Stimulated activated CD8-positive, alpha-beta memory T cell treated with anti-CD3 and anti-CD28 coated beads, Interleukin-7, amount 100 ng/mL, for 24 hours (primary cell): ENCODE measurements at places on chromosomes 3 and 15.

DNA sequence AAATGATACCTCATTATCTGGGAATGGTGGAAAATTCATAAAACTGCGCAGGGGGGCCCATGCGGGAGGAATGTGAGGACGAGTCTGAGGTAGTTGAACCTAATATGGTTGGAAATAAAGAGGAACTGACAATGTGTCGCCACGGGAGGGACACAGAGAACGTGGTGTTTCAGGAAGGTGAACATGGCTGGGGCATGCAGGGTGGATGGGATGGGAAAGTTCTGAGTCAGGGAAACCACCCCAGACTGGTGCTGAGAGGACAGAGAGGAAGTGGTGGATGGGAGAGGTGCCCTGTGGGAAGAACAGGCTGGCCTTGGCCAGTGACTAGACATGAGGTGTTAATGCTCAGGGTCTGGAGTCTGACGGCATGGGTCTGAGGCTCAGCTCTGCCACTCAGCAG lies 137.1 kb upstream of the WNT5A start:
- DNase-seq, result no peak

DNA sequence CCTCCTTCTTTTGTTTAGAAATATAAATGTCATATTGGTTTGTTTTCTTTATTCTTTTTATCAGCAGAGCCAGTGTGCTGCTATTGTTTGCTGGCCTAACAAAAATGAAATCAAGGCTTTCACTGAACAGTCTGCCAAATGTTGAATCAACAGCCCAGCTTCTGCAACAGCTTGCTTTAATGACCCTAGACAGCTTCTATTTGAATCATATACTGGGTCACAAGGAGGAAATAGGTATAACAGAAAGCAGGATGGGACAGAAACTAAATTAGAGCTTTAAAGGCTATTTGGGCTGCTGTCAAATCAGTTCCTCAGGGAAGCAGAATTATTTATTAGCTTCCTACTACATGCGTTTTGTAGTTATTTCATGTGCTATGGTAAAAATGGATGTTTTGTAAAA lies 12.1 kb upstream of the DNAJC13 start:
- no peak for DNase-seq

GRCh38 chr3:40465456-40465855 lies 8.3 kb downstream of the RPL14 start:
- DNase-seq, result no peak

DNA sequence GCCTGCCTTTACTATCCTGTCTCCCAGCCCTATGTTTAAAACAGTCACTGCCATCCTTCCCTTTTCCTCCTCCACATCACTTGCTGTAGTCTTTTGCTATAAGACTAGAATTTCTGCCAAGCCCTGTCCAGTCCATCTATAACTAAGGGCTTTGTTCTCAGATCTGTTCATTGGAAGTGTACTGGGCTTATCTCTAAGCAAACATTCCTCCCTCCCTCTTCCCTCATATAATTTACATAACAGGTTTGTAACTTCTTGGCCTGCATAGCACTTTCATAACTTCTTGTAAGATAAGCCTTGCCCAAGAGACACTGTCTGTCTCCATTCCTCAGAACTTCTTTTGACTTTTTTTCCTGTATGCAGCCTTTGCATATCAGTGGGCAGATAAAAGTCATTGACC lies 16.7 kb downstream of the TPRG1 start:
- no peak for DNase-seq

DNA sequence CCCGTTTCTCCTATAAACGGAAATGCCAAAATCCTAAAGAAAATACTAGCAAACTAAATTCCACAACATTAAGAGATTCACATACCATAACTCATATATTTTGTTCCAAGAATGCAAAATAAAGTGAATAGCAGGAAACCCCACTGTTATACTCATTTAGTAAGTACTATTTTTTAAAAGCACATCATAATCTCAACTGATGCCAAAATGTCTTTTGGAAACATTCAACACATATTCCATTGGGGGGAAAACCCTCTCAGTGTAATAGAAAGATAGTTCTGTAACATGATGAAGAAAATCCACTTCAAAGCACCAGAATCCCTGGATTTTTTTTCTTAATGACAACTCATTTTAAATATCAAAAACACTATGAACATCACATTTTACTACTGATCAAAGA lies 93.0 kb upstream of the EIF1B start:
- no peak for DNase-seq

DNA sequence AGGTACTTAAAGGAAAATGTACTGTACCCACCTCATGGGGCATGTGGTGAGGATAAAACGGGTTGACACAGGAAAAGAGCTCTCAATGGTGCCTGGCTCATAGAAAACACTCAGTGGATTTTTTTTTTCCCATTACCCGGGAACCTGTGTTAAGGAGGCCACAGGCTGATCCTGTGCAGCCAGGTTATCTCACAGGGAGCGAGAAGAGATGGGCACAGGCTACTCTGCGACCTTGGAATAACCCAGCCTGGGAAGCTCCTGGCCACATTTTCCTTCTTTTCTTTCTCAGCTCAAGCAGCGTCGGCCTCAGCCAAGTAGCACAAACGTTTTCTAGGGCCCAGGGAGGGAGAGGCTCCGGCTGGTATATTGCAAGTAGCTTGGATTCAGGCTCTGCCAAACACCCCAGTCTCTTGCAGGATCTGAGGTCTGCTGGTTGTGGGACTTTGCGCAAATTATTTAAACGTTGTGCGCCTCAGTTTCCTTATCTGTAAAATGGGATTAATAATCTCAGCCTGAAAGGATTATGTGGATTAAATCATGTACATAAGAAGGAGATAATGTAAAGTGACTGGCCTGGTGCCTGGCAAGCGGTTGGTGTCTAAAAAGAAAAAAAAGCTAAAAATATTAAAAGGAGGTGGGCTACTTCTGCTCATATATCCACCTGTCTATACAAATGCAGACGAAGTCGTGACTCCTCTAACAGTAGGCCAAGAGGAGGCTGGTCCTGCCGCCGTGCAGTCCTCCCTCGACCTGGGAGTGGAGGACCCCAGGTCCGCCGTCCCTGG lies 2.2 kb downstream of the FURIN start:
- DNase-seq, result no peak

DNA sequence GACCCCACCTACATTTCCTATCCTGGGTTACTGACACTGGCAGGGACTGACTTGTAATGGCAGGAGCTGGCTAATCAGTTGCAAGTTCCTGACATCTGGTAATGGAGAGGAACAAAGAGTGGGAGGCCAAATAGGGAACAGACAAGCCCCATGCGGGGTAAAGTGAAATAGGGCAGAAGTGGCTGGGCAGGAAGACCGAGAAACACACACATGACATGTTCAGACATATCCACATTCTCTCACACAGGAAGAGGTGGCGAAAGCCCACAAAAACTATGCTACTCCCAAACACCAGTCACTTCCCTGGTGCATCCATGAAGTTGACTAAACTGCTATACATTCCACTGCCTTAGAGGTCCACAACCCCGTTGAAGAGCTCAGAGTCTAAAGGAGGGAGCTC lies 394.1 kb upstream of the TBL1XR1 start:
- DNase-seq, result no peak

- no peak for DNase-seq
These were observed 121.4 kb downstream of the RFTN1 start for GRCh38 chr3:16392065-16392464.

DNA sequence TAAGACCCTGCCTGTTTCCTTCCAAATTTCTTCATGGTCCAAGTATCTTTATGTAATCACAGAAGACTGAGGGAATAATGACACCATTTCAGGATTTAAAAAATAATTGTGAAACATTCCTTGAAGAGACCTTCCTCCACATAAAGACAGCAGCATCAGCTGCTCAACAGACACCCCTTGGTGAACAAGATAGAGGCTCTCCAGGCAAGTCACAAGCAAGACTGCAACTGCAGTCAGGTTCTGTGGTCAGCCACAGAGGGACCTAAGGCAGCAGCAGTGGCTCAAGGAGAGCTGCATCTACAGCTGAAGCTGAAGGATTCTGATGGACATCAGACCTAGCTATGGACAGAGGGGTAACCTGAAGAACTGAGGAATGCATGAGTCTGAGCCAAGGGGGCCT lies 97.2 kb upstream of the C3orf80 start:
- no peak for DNase-seq

- DNase-seq, result no peak
These were observed 34.9 kb downstream of the APH1B start for GRCh38 chr15:63312286-63312685.

GRCh38 chr15:73683777-73684580 lies at the start of gene CD276:
Gene CD276, plus strand, starts transcription at chr15:73684383. Its CDS starts 15,257 bp downstream, at chr15:73699640.
- DNase-seq, result no peak

- DNase-seq, result no peak
These were observed 678.1 kb upstream of the CCDC54 start for GRCh38 chr3:106699122-106699521.

GRCh38 chr3:50300681-50301254 lies 1.6 kb upstream of the HYAL3 start:
- no peak for DNase-seq

- DNase-seq, result no peak
These were observed 123.9 kb upstream of the SLC6A11 start for GRCh38 chr3:10692039-10692622.

DNA sequence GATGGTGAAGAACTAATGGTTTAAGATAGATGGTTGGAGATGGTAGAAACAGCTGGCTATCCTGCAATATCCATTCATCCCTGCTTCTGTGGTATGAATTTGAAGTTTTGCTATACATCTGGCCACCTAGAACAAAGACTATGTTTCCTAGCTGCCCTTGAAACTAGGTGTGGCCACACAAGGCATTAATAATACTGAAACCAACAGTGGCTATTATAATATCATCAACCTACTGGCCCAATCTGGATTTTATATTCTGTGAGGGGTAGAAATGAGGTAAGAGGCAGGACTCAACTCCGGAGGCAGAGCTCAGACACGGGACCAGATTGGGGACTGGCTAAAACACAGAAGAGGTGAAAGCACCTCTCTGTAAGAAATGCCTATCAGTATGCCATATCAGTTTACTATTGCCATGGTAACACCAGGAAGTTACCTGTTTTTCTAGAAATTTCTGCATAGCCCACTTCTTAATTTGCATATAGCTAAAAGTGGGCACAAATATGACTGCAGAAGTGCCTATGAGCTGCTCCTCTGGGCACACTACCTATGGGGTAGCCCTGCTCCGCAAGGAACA lies 8.4 kb downstream of the IFT80 start:
- no peak for DNase-seq

GRCh38 chr15:60090747-60091146 lies 86.6 kb downstream of the FOXB1 start:
- no peak for DNase-seq

DNA sequence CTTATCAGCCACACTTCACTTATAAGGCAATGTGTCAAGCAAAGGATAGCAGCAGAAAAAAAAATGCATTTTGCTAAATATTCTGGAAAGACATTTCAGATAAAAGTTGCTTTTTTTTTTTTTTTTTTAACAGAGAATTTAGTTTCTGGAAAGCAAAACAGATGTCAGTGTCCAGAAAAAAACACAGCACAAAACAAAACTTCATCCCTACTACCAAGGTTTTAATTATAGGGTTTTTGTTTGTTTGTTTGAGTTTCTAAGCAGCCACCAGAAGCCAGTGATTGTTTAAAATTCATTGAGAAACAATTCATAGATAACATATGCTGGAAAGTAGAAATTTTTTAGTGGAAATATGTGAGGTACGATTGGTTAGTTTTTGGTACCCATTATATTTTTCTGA lies 1202.7 kb downstream of the OTOL1 start:
- no peak for DNase-seq

DNA sequence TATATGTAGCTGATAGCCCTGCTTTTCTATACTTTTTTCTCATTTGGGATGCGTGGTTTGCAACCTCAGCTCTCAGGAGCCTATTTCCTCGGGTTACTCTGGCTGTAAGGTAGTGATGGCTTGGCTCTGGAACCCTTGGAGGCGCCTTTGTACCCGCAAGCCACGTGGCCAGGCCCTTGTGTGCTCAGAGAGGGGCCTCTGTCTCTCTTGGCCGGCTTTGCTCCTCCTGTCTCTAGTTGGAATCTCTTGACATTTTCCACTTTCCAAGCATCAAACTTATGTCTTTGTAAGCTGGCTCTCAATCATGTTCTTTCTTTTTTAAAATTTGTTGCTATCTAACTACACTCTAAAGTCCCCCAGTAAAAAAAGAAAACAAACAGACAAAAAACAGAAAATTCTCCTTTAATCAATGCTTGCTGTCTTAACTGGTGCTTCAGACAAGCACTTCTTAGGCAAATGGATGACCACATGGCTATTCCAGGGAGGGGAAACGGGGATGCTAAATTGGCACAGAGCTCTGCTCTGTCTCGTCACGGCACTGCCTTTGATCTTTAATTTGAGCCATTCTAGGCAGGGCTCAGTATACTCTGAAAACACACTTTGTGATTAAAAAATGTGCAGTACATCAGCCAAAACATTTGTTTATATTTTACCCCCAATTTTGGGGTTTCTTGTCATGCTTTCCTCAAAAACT lies 180.4 kb upstream of the NR2E3 start:
- DNase-seq, result no peak

DNA sequence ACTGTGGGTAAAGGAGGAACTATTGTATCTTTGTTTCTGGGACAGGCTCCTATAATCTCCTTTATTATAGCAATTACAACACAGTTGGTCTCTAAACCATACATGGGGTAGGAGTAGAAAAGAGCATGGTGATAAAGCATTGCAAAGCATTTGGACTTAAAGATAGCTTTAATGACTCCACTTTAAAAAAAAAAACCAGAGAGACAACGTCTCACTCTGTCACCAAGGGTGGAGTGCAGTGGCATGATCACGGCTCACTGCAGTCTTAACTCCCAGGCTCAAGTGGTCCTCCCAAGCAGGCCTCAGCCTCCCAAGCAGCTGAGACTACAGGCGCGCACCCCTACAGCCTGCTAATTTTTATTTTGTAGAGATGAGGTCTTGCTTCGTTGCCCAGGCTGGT lies 68.2 kb downstream of the DENND4A start:
- DNase-seq, result no peak

DNA sequence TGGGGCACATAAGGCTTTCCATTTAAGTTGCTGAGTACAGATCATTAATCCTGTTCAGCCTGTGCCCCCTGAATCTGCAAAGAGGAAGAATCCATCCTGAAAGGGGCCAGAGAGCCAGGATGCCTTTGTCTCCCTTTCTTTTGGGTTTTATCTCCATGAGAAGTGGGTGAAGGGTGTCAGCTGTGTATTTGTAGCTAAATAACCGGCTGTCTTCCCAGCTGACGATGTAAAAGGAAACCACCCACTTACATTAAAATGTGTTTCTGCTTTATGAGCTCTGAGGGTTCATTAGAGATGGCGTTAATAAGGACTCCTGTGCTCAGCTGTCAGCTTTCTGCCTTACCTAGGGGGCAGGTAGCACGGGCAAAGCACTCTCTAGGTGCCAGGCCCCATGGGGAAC lies 83.4 kb downstream of the SLCO3A1 start:
- no peak for DNase-seq

DNA sequence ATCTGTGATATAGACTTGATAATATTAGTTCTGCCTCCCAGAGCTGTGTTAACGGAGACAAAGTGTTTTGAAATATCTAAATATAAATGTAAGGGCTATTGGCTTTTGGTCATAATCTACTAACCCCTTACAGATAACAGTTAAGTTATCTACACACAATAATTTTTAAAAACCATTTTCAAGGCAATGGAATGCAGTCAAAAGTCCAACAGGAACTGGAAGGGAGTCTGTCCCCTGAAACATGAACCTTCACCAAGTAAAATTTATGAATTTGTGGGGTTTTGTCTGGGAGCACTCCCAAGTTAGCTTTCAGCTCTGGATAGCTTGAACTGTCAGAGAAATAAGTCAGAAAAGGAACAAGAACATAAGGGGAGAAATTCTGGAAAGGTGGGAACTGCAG lies 312.3 kb upstream of the ICE2 start:
- no peak for DNase-seq
